ENCODE measurements at places on chromosomes 16 and 17. TPM values are rescaled to one million over a fixed set of nuclear protein-coding genes. Genes with fewer than 3 reads are reported as not detected.
A peak's percentile ranks its signal among the peaks of the same experiment; 100 is the strongest.

DNA sequence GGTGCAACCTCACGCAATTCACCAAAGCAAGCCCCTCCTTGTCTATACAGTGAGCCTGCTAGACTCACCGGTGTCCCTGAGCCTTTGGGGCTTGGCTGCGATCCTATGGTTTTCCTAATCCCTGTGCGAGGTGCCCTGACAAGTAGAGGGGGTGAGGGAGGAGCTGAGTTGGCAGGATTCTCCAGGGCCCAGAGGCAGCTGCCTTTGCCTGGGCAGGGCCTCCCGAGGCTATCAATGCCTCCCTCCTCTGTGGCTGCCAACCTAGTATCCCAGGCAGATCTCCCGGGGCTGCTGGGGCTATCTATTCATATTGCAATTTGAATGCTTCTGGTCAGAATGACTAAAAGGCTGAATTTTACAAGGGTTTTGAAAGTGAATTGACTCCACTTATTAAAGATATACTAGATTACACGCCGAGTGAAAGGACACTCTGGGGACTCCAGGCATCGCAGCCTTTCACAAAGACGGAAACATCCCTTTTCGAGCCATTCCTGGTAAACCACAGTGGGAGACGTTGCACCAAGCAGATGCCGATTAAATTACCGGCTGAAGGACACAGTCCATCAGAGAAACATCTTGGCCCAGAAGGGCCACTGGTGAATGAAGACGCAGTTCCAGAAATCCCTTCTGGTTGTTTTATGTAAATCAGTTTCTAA is 11.3 kb upstream of the PITPNM3 start:
- H3K27me3 ChIP-seq: peaks cover 12% of the 10 kb centered on the region
- H3K4me1 ChIP-seq: no peaks in the 10 kb centered on the region
- no peak overlapping the region for H3K4me3 ChIP-seq
- H3K36me3 ChIP-seq: no peaks in the 10 kb centered on the region

DNA sequence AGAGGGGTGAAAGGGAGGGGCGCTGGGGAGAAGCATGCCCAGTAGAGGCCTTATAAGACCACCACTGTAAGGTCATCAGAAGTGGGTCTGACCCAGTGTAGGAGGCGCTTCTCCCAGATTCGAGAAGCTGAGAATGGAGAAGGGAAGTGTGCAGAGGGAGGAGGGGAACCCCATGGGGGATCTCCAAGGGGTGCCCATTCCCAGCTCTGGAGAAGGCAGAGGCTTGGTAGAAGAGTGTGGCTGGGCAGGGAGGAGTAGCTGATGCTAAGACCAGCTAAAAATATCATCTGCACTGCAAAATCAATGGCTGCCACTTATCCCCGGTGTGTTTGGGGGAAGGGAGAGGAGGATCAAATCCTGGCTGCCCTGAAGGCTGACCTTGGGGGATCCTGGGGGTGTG is 7.2 kb downstream of the NGFR start:
- H3K27ac ChIP-seq: no peak overlapping the region
- H3K36me3 ChIP-seq: no peaks in the 10 kb centered on the region
- peaks cover 9% of the 10 kb centered on the region for H3K4me1 ChIP-seq
- peaks cover 79% of the 10 kb centered on the region for H3K27me3 ChIP-seq
- no peak overlapping the region for H3K4me3 ChIP-seq

DNA sequence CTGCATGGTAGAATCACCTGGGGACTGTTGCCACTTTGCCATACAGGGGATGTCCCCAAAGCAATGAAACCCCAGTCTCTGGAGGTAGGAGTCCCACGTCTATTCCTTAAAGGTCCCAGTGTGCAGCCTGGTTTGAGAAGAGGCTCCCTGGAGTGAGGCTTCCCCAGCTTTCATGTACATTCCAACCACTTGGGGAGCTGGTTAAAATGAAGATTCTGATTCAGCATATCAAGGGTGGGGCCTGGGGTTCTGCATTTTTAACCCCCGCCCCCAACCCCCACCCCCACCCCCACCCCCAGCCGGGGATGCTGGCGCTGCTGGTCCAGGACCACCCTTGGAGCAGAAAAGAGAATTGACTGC is 241.2 kb downstream of the FOXL1 start:
- DNase-seq: no peak
- no peaks in the 10 kb centered on the region for H3K36me3 ChIP-seq
- no peak overlapping the region for H3K4me3 ChIP-seq
- H3K4me1 ChIP-seq: no peaks in the 10 kb centered on the region

- H3K4me3 ChIP-seq: no peak overlapping the region
- peaks cover 22% of the 10 kb centered on the region for H3K4me1 ChIP-seq
- H3K36me3 ChIP-seq: no peaks in the 10 kb centered on the region
- H3K27me3 ChIP-seq: no peaks in the 10 kb centered on the region
- no peak overlapping the region for H3K27ac ChIP-seq
These were observed 79.0 kb downstream of the GPRC5B start for GRCh38 chr16:19805459-19806162.

GRCh38 chr16:3938471-3938842 is 57.9 kb upstream of the CREBBP start:
- no peak overlapping the region for H3K27ac ChIP-seq
- no peaks in the 10 kb centered on the region for H3K36me3 ChIP-seq
- peaks cover 4% of the 10 kb centered on the region for H3K27me3 ChIP-seq
- peak overlapping the region; percentile 21 for H3K4me3 ChIP-seq

DNA sequence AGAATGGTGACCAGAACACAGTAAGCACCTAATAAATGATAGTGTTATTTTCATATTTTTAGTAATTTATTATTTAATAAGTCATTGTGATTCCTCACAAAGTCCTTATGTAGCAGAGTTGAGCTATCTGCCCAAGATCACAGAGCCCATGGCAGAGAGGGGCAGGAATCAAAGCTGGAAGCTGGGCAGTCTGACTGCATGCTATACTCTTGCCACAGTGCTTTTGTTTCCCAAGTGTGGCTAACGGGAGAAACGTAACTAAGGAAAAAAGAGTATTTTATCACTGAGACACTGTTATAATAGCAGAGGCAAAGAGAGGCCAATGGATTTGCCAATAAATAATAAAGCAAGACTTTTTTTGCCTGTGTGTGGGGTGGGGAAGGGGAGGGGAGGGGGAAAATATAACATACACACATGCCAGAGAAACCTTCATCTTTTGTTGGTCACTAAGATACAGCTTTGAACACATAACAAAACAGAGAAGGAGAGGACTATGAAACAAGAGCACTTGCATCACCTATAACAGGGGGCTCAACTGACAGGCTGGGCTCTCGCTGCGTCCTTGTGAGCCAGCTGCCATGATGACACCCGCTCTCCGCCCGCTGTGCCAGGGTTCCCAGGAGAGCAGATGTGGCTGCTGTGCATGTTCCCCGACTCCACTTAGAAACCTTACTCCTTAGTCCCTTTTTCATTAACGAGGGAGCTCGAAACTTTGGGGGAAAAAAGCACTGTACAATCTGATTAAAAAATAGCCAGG is 10.1 kb downstream of the CSNK2A2 start:
- H3K27me3 ChIP-seq: no peaks in the 10 kb centered on the region
- peaks cover 18% of the 10 kb centered on the region for H3K4me1 ChIP-seq
- no peak overlapping the region for H3K4me3 ChIP-seq
- H3K27ac ChIP-seq: no peak overlapping the region
- no peak for DNase-seq

- peaks cover 12% of the 10 kb centered on the region for H3K4me1 ChIP-seq
- H3K27me3 ChIP-seq: no peaks in the 10 kb centered on the region
- H3K36me3 ChIP-seq: peaks cover 33% of the 10 kb centered on the region
- H3K27ac ChIP-seq: peak overlapping the region; percentile 41
- no peak for DNase-seq
These were observed 38.0 kb upstream of the MNT start for GRCh38 chr17:2438823-2439222.

DNA sequence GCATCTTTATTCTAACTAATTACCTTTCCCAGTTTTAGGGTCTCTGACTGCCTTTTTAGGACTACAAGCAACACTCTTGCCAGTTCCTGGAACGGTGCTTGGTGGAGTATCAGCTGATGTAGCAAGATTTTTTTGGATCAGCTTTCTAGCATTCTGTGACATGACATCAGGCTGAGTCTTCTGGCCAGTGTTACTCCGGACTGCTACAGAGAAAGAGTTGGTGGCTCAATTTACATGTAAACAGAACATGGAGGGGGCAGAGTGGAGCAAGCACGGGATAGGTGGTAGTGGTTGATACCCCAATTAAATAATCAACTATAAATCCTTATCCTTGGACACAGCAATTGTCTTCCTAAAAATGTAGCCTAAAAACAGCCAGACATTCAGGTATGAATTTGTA is 10.6 kb upstream of the ARL6IP1 start:
- no peak for DNase-seq
- no peaks in the 10 kb centered on the region for H3K4me1 ChIP-seq
- H3K4me3 ChIP-seq: no peak overlapping the region
- no peak overlapping the region for H3K27ac ChIP-seq

GRCh38 chr16:68470461-68471150 is 22.3 kb upstream of the SMPD3 start:
- H3K27ac ChIP-seq: peak overlapping the region; percentile 87
- H3K36me3 ChIP-seq: no peaks in the 10 kb centered on the region
- DNase-seq: peak; percentile 17
- H3K4me3 ChIP-seq: peak overlapping the region; percentile 80
- H3K27me3 ChIP-seq: no peaks in the 10 kb centered on the region
- H3K4me1 ChIP-seq: peaks cover 34% of the 10 kb centered on the region

- no peak overlapping the region for H3K4me3 ChIP-seq
- H3K27me3 ChIP-seq: no peaks in the 10 kb centered on the region
- peaks cover 9% of the 10 kb centered on the region for H3K36me3 ChIP-seq
These were observed 24.7 kb downstream of the SSH2 start for GRCh38 chr17:29905086-29905878.

DNA sequence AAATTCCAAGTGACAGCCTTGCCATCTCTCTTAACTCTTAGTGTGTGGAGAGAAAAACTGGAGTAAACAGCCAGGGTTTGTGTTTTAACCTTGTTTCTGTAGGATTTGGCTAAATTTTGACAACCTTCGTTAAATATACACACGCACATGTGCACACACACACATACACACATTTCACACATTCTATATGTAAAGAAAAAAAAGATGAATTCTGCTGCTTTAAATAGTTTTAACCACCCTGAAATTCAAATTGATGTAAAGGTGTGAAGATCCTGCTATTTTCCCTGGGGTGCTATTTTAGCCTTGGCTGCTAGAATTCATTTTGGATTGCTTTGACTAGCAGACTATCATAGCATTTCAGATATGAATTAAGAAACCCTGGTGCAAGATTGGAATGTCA is 191.9 kb downstream of the FTO start:
- no peak for DNase-seq
- no peak overlapping the region for H3K27ac ChIP-seq
- peaks cover 2% of the 10 kb centered on the region for H3K36me3 ChIP-seq
- H3K4me1 ChIP-seq: peaks cover 13% of the 10 kb centered on the region

DNA sequence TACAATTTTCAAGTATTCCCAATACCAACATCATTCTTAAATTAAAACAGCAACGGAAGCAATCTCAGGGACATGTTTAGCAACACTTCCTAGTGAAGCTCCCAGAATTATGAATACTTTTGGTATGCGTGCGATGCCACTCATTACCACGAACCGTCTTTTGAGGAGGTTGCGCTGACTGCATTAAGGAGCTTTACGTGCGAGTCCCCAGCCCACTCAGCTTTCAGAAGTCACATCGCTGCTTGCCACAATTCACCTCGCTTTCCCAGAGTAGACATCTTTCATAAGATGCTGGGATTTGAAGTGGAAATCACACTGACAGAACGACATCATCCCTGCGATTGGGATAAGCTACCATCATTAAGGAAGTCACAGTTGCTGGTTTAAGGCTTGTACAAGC is 441.6 kb upstream of the HSBP1 start:
- no peak for DNase-seq
- no peaks in the 10 kb centered on the region for H3K27me3 ChIP-seq
- H3K4me1 ChIP-seq: no peaks in the 10 kb centered on the region
- H3K36me3 ChIP-seq: no peaks in the 10 kb centered on the region

GRCh38 chr16:12721841-12722421 is 81.8 kb downstream of the CPPED1 start:
- H3K36me3 ChIP-seq: peaks cover 7% of the 10 kb centered on the region
- DNase-seq: no peak
- no peaks in the 10 kb centered on the region for H3K27me3 ChIP-seq
- H3K4me3 ChIP-seq: no peak overlapping the region
- no peak overlapping the region for H3K27ac ChIP-seq

DNA sequence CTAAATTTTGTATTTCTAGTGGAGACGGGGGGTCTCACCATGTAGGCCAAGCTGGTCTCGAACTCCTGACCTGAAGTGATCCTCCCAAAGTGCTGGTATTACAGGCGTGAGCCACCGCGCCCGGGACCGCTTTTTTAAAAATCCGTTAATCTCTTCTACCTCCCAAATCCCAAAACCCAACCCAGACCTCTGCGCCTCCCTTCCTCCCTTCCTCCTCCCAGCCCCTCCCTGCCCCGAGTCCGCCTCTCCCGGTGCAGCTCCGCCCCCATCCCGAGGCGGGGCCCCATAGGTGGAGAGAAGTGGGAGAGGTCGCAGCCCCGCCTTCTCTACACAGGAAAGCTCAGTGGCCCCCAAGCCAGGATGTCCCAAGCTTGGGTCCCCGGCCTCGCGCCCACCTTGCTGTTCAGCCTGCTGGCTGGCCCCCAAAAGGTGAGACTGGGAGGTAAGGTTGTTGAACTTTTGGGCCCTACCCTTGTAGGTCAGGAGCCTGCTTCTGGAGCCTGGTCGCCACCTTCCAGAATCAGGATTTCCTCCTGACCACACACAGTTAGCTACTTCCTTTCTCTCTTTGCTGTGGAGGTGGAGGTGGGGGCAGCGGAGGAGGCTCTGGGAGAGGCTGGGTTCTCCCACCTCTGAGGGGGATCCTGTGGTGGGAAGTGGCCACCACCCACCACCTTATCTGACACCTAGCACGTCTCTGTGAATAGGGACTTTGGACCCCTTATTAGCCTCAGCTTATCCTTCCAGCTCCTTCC is at the start of gene TMEM92:
TMEM92 (plus strand) TSS at position 325 of the 755 bp plus-strand sequence; CDS start at position 361, 36 bp downstream.
- no peaks in the 10 kb centered on the region for H3K36me3 ChIP-seq
- H3K27ac ChIP-seq: no peak within 1 kb of the TSS
- no peak within 1 kb of the TSS for H3K4me3 ChIP-seq
- DNase-seq: no peak

GRCh38 chr16:78118469-78119025 is 19.1 kb downstream of the WWOX start:
- peaks cover 2% of the 10 kb centered on the region for H3K4me1 ChIP-seq
- H3K27me3 ChIP-seq: no peaks in the 10 kb centered on the region
- no peak overlapping the region for H3K27ac ChIP-seq

GRCh38 chr17:77088455-77089123 is 52.2 kb upstream of the SEC14L1 start:
- H3K4me3 ChIP-seq: peak overlapping the region; percentile 89
- peak overlapping the region; percentile 98 for H3K27ac ChIP-seq
- peak; percentile 90 for DNase-seq
- H3K36me3 ChIP-seq: peaks cover 41% of the 10 kb centered on the region
- no peaks in the 10 kb centered on the region for H3K27me3 ChIP-seq
- H3K4me1 ChIP-seq: peaks cover 53% of the 10 kb centered on the region

The CETP gene
- total RNA-seq: not detected

The NLRC3 gene
- total RNA-seq: 14.4 TPM

The VASN gene
- not detected for total RNA-seq
